ENCODE measurements at places on chromosomes 2 and 18.
A peak's percentile ranks its signal among the peaks of the same experiment; 100 is the strongest.

DNA sequence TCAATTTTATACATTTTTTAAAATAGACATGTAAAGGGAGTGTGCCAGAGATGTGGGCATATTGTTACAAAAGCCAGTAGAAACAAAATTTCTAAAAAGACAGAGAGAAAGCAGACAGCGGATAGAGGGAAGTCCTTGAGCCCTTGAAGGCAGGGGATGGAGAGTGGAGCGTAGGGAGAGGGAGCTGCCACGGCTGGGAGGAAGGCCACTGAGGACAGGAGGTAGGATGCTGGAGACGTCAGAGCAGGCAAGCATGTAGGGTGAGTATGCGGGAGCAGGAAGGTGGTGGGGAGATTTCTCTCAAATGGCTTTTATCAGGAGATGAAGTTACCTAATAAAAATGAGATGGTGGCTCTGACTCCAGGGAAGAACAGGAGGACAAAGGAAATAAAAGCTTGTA lies 24.0 kb upstream of the NCL start:
- no peak for DNase-seq

DNA sequence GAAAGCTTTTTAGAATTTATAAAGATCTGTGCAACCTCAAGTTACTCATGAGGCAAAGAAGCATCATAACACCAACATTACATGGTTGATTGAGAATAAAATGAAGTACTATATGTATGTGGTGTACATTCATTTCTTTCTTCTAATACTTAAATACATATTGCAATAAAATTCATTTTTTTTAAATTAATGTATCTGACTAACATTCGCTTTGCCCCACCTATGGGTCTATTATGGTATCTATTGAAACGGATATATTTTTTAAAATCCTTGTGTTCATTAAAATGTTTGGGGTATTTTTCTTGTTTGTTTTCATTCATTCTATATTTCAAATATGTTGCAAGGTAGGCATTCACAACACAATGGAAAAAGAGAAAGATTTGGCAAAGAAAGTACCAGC lies 237.5 kb downstream of the DSEL start:
- no peak for DNase-seq

DNA sequence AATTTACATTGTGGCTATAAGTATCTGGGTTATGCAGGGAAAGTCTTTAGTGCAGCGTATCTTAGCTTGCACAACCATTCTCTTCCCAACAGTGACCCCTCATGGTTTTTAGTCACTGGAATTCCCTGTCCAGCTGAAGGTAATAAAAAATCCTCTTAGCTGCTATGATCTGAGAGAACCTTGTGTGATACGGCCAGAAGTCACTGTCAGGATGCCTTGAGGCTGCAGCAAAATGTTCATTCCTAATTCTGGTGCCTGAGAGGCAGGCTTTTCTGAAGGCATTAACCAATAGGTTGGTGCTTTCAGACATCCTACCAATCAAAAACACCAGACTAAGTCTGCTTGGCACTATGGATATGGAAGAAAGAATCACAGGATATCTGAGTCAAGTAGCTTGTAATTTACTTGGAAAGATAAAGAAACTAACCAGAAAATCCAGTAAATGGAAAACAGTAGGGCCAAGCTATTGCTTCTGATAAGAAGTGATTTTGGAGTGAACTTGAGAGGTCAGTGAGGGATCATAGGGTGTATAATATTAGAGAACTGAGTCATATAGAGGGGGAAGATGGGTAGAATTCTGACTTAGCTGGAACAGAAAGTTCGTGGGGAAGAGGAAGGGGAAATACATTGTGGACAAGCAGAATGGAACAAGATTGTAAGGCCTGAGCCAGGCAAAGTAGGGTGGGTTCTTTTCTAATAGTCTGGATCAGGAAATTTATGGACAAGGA lies 89.0 kb upstream of the SLC14A2 start:
- DNase-seq, result no peak

DNA sequence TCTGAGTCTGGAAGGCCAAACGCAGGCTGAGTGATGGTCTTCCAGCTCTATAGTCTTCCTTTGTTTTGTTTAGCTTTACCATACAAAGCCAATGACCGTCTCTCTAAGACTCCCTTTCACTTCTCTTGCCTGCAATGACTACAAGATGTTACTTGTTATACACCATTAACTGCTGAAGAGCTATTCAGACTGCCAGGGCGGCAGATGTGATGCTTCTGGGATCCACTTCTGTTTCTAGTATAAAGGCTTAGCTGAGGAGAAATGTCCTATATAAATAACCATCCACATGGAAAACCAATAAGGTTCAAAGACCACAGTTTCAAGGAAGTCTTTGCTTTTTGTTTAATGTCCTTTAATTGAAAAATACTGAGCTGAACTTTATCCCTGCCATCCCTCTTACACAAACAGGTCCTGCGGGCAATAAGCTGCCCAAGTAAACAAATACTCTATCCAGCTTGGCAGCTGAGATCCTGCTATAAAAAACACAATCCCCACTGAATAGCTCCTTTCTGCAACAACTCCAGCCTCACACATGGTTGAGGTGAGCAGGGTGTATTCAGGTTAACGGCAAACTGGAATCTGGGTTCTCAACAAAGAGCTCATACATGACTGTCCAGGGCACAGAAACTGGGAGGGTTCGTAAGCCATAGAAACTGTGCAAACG lies 124.6 kb downstream of the VIT start:
- DNase-seq, result peak; percentile 4

DNA sequence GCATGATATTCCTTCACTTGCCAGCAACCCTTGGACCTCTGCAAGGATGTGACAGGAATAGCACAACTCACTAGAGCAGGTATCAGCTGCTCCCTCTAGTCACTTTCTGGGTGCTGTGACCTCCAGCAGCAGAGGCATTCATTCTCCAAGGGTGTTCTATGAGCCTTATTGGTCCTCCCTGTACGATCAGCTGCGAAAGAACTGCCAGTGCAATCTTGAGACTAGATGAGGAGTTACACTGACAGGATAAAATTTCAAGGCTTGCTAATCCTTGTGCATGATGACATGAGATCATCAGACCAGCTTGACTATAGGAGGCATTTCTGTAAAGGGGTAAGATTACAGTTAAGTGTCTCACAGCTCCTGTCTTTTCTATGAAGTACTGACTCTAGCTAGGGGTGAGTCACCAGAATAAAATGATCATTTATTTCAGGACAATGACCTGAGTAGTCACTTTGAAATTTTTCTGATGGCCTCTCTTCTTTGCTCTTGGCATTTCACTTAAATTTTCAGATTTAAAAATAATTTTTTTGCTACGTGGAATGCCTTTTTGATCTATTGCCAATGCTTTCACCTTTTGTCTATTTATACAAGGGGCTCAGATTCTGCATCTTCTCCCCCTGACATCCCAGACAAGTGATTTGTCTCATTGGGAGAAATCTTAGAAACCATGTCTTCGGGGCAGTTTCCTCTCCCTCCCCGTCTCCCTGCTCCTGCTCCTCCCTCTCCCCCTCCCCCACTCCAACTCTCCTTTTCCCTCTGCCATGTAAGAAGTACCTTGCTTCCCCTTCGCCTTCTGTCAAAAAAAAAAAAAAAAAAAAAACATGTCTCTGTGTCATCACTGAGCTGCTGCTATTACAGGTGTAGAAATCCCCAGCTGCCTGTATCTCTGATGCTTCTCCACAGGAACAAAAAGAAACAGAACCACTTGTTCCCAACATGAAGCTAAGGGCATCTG lies 49.2 kb upstream of the FRZB start:
- no peak for DNase-seq

GRCh38 chr2:7203056-7203467 lies 285.9 kb downstream of the RNF144A start:
- peak; percentile 52 for DNase-seq

GRCh38 chr2:20672201-20672951 lies 5.4 kb downstream of the GDF7 start:
- no peak for DNase-seq

Data from NCI-H774 (cell line).